ENCODE measurements at places on chromosomes 1 and 21. TPM values are rescaled to one million over a fixed set of nuclear protein-coding genes. Genes with fewer than 3 reads are reported as not detected.

DNA sequence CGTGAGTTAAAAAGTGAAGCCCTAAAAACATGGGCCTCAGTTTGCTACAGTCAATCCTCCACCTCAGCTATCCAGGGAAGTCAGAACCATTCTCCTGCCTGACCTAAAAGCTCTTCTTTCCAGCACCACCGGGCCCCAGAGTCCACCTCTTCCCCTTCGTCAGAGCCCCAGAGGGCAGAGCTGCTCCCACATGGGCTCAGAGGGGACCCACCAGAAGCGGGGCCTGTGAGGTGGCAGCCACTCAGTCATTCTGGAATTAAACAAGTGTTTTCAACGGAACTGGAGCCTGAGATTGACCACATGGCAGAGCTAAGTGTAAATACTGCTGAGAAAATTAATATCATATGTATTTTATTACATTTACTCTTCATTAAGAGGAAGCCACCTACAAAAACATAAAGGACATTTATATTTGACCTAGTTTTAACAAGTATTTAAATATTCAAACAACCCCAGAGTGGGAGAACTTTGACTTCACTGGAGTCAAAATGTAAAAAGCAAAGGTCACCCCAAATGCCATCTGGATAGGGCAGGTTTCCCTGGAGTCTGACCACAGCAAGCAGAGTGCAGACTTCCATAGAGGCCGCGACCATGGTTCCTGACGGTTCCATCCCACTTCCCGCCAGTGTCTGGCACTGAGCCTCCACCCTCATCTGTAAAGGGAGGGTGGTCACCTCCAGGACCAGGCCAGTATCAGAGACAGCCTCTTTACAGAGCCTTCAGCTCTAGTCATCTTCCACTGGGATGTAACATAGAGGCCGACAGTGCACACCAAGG is 1.8 kb downstream of the SUMO3 start:
- DNase-seq, result no peak
- H3K36me3 ChIP-seq, result peaks cover 23% of the 10 kb centered on the region
- H3K4me1 ChIP-seq, result no peaks in the 10 kb centered on the region
- H3K27me3 ChIP-seq, result no peaks in the 10 kb centered on the region
- H3K27ac ChIP-seq, result no peak overlapping the region

GRCh38 chr1:25922971-25923552 is 16.8 kb upstream of the STMN1 start:
- no peak overlapping the region for H3K27ac ChIP-seq
- H3K27me3 ChIP-seq, result no peaks in the 10 kb centered on the region
- H3K4me3 ChIP-seq, result peak overlapping the region; percentile 69

DNA sequence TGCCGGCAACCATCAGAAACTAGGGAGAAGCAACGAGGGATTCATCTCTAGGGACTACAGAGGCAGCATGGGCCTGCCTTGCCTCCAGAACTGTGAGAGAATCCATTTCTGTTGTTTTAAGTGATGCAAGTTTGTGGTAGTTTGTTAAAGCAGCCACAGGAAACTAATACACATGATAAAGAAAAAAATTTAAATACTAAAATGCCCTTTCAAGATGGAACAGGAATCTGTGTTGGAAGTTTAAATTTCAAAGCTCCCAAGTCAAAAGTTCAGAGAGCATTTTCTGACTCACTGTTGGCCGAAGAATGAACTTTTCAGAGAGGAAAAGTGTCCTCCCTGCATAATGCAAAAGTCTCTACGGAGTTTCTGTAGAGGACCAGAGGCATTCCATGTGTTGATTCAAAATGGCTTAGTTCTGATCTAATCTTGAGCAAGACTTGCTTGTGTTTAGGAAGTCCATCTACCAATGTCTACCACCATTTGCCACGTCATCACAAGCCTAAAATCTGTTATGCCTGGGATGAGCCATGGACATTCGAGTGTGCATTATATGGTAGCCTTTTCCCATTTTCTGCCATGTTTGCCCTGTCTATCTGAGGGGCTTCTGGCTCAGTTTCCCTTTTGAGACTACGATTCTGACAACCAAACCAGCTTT is 22.4 kb upstream of the ARHGAP29 start:
- peaks cover 4% of the 10 kb centered on the region for H3K4me1 ChIP-seq
- peaks cover 50% of the 10 kb centered on the region for H3K27me3 ChIP-seq
- DNase-seq, result peak; percentile 55
- H3K36me3 ChIP-seq, result no peaks in the 10 kb centered on the region
- H3K27ac ChIP-seq, result no peak overlapping the region

Gene ANKRD34A
- 0.39 TPM for total RNA-seq

- H3K36me3 ChIP-seq, result no peaks in the 10 kb centered on the region
- peak overlapping the region; percentile 83 for H3K4me3 ChIP-seq
- no peak for DNase-seq
- H3K4me1 ChIP-seq, result no peaks in the 10 kb centered on the region
- H3K27me3 ChIP-seq, result no peaks in the 10 kb centered on the region
Observed at GRCh38 chr1:97920276-97920831, 480 bp downstream of the DPYD start.

Gene DSCAM
- total RNA-seq, result 0.15 TPM

Gene WARS2
- total RNA-seq, result 8.2 TPM

GRCh38 chr1:52681136-52681535 is 17.0 kb downstream of the COA7 start:
- H3K27me3 ChIP-seq, result no peaks in the 10 kb centered on the region
- peaks cover 21% of the 10 kb centered on the region for H3K36me3 ChIP-seq
- H3K4me3 ChIP-seq, result no peak overlapping the region
- no peaks in the 10 kb centered on the region for H3K4me1 ChIP-seq

GRCh38 chr1:55696181-55696754 is 481.1 kb upstream of the USP24 start:
- no peak overlapping the region for H3K4me3 ChIP-seq
- no peak overlapping the region for H3K27ac ChIP-seq
- no peaks in the 10 kb centered on the region for H3K36me3 ChIP-seq
- DNase-seq, result no peak
- H3K27me3 ChIP-seq, result no peaks in the 10 kb centered on the region
- H3K4me1 ChIP-seq, result no peaks in the 10 kb centered on the region

DNA sequence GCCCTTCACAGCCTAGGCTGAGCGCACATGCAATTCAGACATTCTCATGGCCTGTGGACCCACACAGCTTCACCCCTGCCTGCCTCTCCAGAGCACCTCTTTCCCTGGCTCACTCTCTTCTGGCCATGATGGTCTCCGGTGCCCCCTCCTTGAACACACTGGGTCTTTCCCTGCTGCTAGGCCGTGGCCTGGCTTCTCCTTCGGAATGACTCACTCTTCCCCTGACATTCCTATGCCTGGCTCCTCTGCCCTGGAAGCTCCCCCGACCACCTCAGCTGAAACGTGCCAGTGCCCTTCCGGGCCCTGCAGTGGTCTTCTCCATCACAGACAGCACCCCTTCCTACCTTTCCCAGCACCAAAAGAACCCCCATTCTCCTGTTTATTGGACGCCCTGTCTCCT is 28.3 kb downstream of the EPHA8 start:
- H3K36me3 ChIP-seq, result no peaks in the 10 kb centered on the region
- H3K27me3 ChIP-seq, result no peaks in the 10 kb centered on the region
- H3K4me3 ChIP-seq, result no peak overlapping the region
- no peaks in the 10 kb centered on the region for H3K4me1 ChIP-seq
- no peak overlapping the region for H3K27ac ChIP-seq

GRCh38 chr1:206932177-206932576 is 10.4 kb upstream of the FCMR start:
- H3K27ac ChIP-seq, result no peak overlapping the region
- no peaks in the 10 kb centered on the region for H3K27me3 ChIP-seq
- no peak for DNase-seq
- H3K4me3 ChIP-seq, result no peak overlapping the region
- H3K36me3 ChIP-seq, result no peaks in the 10 kb centered on the region
- no peaks in the 10 kb centered on the region for H3K4me1 ChIP-seq

DNA sequence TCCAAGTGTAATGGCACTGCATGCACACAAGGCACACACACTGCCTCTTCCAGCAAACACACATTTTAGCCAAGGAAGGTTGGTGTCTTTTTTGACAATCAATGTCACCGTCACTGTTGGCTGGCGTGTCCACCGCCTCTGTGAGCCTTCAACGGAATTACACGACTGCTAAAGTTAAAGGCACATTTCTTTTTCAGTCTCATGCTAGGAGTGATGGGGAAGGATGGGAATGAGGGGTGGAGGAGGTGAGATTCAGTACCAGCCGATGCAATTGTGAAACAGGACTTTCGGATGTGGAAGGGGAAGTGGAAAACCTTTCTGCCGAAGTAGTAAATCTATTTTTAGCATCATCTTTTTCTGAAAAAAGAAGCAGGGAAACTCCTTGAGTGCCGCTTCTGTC is 1.4 kb downstream of the ELAVL4 start:
- H3K27ac ChIP-seq, result no peak overlapping the region
- H3K27me3 ChIP-seq, result no peaks in the 10 kb centered on the region
- no peaks in the 10 kb centered on the region for H3K36me3 ChIP-seq
- DNase-seq, result no peak
- peaks cover 3% of the 10 kb centered on the region for H3K4me1 ChIP-seq

GRCh38 chr1:2982615-2983318 is 38.5 kb upstream of the ACTRT2 start:
- H3K27me3 ChIP-seq, result no peaks in the 10 kb centered on the region
- DNase-seq, result no peak
- no peak overlapping the region for H3K27ac ChIP-seq
- no peak overlapping the region for H3K4me3 ChIP-seq
- H3K36me3 ChIP-seq, result peaks cover 18% of the 10 kb centered on the region

Gene MYCL
- 18.4 TPM for total RNA-seq

Gene ROR1
- 75.9 TPM for total RNA-seq

DNA sequence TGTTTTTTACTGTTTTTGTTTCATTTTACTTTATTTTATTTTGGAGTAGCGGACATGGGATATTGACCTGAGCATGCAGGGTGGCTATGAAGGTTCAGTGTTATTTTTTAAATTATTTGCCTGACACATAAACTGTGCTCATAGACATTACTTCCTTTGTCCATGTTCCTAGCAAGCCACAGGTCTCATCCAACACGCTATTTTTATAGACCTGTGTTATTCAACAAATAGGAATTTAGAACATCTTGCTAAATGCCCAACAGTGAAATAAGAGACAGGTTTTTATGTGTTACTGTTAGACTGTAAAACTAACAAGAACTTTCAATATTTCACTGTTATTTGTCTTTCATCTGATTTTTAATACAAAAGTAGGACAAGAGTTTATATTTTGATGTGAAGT is 756.4 kb downstream of the KCNT2 start:
- no peaks in the 10 kb centered on the region for H3K36me3 ChIP-seq
- no peak for DNase-seq
- no peak overlapping the region for H3K27ac ChIP-seq
- peaks cover 4% of the 10 kb centered on the region for H3K4me1 ChIP-seq

Gene CD247
- total RNA-seq, result 1.2 TPM

GRCh38 chr1:93689521-93690223 is 8.0 kb upstream of the BCAR3 start:
- H3K27me3 ChIP-seq, result no peaks in the 10 kb centered on the region
- H3K4me3 ChIP-seq, result no peak overlapping the region
- DNase-seq, result no peak
- 0 out of 2 replicates have a peak, but pooled peaks cover 4% of the 10 kb centered on the region for H3K4me1 ChIP-seq
- H3K27ac ChIP-seq, result no peak overlapping the region
- no peaks in the 10 kb centered on the region for H3K36me3 ChIP-seq

DNA sequence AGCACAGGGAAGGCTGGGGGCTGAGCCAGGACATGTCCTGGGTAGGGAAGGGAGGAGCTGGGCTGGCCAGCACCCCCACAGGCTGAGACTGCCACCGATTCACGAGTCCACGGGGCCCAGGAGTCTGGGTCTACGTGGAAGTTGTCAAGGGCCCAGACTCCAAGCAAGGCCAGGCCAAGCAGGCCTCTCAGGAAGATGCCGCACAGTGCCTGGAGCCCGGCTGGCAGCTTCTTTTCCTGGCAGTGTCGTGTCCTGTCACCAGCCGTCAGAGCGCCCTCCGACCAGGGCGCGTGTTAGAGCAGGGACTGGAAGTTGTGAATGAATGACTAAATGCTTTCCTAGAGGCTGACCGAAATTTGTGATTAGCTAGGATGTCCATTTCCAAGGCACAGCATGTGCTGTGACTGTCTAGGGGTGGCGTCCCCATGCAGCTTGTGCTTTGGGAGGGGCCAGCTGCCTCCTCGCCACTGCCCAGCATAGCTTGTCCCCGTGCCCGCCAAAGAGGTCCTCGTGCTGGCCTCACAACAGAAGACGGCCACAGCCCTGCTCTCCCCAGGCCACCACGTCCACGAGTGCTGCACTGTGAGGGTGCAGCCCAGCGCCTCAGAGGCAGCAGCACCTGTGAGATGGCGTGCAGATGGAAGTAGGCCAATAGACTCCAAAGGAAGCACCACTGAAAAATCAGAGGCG is 147.4 kb upstream of the COL6A1 start:
- no peaks in the 10 kb centered on the region for H3K27me3 ChIP-seq
- H3K4me1 ChIP-seq, result 0 out of 2 replicates have a peak, but pooled peaks cover 3% of the 10 kb centered on the region
- no peak overlapping the region for H3K27ac ChIP-seq
- no peak overlapping the region for H3K4me3 ChIP-seq
- H3K36me3 ChIP-seq, result no peaks in the 10 kb centered on the region
